ENCODE measurements at places on chromosomes 13 and 19.

GRCh38 chr13:111232191-111232590 lies 88.3 kb upstream of the TEX29 start:
- DNase-seq = no peak

- no peak for DNase-seq
These were observed 211.5 kb downstream of the KLF12 start for GRCh38 chr13:73922493-73923393.

GRCh38 chr13:25330541-25330940 lies 29.1 kb downstream of the NUP58 start:
- no peak for DNase-seq

DNA sequence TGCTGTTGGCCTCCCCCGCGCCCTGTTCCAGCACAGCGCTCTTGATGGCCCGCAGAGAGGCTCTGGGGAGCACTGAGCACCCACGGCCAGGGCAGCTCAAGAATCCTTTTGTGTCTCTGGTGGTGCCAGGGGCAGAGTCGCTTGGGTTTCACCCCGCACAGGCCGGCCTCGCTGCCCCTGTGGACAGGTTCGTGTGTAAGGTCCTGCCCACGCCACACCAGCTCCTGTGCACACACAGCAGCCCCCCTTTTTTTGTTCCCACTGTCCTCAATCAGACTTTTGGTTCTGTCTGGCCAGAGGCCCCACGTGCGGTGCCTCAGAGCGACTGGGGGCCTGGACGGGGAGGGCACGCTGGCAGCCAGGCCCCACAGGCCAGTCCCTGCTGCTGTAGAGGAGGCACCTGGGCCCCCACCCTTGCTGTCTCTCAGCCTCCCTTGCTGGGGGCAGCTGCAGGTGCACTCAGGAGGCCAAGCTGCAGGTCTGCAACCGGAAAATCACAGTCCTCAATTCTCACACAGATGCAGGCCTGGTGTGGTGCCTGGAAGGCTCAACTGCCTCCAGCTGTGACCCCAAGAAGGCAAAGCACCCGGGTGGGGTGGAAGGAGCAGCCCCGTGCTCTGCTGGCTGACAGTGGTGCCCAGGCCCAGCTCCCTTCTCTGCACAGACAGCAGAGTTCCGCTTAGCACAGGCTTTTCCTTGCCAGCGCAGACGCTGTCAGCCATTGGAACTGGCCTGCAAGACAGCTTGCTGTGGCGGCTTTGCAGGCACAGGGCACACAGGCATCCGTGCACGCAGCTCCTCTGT lies 12.6 kb upstream of the F7 start:
- no peak for DNase-seq

GRCh38 chr19:6242677-6243076 lies 37.1 kb downstream of the MLLT1 start:
- DNase-seq = no peak

- DNase-seq = no peak
These were observed 2.8 kb upstream of the ZNF83 start for GRCh38 chr19:52640916-52641315.

- DNase-seq = peak; percentile 79
These were observed 46.1 kb downstream of the ARHGEF18 start for GRCh38 chr19:7394731-7395359.

DNA sequence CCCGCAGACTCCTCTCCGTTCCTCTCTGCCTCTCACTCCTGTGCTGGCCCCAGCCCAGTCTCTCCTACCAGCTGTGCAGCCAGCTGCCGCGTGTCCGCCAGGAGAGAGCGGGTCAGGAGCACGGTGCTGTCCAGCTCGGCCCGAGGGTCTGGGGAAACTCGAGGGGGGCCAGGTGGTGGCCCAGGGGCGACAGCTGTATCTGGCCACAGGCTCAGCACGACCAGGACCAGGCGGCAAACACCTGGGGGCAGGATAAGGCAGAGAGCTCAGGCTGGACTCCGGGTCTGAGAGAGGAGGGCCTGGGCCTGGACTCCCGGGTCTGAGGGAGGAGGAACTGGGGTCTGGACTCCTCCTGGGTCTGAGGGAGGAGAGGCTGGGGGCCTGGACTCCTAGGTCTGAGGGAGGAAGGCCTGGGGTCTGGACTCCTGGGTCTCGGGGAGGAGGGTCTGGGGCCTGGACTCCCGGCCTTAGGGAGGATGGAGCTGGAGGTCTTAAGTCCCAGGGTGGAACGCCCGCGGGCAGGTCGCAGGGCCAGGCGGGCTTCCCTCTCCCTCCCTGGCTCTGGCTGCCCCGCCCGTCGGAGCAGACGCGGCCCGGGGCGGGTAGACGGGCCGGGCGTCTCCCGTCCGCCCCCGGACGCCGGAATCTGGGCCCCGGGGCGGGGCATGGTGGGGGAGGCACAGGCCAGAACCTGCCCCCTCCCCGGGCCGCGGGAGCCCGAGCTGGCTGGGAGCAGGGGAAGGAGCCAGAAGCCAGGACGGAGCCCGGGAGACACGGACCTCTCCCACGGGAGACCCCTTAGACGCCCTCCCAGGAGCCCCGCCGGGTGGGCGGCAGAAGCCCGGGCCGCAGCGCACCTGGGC lies 1.3 kb downstream of the IL11 start:
- no peak for DNase-seq

GRCh38 chr13:35279500-35279899 lies 197.0 kb downstream of the MAB21L1 start:
- no peak for DNase-seq

GRCh38 chr19:928471-929202 lies 2.8 kb downstream of the ARID3A start:
- no peak for DNase-seq

GRCh38 chr13:98869408-98870090 lies 108.3 kb downstream of the DOCK9 start:
- DNase-seq = no peak

- DNase-seq = no peak
These were observed 18.7 kb downstream of the CACNG7 start for GRCh38 chr19:53927739-53928138.

GRCh38 chr13:107124730-107125129 lies 556.8 kb upstream of the ARGLU1 start:
- no peak for DNase-seq

- no peak for DNase-seq
These were observed 834.0 kb upstream of the PCDH9 start for GRCh38 chr13:68064001-68064770.

DNA sequence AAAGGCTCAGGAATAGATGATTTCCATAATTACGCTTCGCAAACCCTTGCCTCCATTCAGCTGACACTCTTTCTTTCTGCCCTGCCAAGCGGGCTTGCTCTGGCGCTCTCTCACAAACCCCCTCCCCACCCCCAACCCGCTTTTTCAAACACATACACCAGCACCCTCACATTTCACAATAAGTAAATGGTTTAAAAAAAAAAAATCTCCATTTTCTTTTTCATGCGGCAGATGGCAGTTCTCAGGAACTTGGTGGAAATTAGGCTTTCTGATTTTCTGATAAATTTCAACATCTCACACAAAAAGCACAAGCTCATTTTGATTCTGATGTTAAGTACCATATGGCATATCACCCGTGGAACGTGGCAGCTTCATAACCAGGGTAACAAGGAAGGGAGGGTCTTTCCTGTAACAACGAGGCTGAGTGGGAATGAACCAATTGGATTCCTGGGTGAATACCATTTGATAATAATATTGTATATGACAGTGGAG lies 43.8 kb downstream of the C13orf42 start:
- no peak for DNase-seq

- DNase-seq = no peak
These were observed 4.2 kb upstream of the RNF113B start for GRCh38 chr13:98181111-98181815.

- no peak for DNase-seq
These were observed 7.3 kb downstream of the EPSTI1 start for GRCh38 chr13:42984691-42985090.

DNA sequence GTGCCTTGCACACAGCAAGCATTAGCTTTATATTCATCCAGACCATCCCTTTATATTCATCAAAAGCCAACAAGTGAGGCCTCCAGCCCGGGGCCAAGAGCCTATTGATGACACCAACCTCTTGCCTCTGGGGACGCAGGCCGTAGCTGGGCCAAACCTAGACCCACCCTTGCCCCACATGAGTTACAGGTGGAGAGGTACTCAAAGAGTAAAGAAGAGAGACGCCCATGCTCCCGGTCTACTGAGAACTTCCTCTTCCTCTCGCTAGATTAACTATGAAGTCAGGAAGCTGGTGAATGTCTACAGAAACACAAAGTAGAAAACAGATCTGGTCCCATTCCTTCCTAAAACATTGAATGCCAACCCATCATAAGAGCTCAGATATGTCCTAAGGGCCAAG lies 3.8 kb upstream of the MLNR start:
- no peak for DNase-seq

DNA sequence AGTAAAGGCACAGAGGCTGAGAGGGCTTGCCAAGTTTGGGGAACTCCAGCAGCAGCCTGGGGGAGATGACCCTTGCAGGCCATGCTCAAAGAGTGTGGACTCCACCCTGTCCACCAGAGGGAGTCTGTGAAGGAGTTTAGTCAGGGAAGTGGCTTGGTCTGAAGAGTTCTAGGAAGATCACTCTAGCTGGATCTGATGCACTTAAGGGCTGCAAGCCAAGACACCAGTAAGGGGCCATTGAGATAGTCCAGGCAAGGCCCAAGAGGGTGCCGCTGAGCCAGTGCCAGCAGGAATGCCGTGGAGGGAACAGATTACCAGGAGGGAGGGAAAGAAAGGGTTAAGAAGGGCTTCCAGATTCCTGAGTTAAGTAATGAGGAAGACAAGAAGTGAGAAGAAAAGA lies 68.7 kb downstream of the ZAR1L start:
- DNase-seq = peak; percentile 6

- DNase-seq = no peak
These were observed 2638.7 kb upstream of the PCDH20 start for GRCh38 chr13:64054321-64054720.

GRCh38 chr13:36142735-36143134 lies 11.6 kb upstream of the DCLK1 start:
- no peak for DNase-seq

GRCh38 chr13:23654111-23655110 lies 84.2 kb downstream of the TNFRSF19 start:
- no peak for DNase-seq

DNA sequence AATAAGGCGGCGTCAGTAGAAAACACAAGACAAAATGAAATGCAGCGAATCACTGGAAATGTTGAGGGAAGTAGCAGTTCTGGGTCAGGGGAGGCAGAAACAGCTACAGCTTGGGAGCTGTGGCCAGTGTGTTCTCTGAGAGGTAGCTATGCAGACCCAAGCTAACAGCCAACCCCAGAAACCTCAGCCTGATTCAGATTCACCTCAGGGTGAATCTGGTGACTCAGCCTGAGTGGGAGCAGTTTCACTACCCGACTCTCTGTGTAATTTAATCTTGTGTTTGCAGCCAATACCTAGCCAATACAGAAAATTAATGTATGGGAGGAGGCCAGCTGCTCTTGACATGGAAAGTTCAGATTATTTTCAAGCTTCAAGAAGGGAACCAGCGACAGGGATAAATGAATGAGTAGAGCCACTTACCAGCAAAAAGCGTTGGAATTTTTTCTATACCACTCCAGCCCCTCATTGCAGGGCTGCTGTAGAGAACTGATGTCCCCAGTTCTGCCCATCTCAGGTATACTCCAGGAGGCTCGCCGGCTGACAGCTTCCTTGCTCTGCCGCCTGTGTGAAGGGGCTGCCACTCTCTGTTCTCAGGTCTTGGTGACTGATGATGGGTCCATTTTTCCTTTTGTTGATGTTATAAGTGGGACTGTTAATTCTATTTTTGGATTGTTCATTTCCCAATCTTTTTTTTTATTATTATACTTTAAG lies 8.9 kb downstream of the IGFL3 start:
- DNase-seq = no peak

DNA sequence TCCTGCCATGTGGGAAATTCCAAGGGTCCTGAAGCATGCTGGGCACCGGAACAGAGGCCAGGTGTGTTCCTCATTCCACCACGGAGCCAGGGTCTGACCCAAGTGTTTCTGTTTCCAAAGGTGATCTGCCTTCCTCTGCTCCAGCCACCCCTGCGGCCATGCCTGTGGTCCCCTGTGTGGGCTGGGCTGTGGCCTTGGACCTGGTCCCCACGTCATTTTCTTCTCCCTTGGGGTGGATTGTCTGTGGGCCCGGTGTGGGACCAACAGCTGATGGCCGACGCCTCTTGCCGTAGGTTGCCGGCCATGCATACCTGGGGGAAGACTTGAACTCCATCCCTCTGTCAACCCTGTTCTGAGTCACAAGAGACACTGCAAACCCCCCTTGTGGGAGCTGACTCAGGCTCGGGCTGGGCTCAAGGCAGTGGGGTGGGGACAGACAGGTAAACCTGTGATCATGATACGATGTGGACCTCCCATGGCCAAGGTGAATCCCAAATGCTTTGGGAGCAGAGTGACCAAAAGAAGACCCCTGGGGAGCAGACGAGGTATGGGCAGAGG lies 35.0 kb downstream of the ATP11A start:
- DNase-seq = no peak

DNA sequence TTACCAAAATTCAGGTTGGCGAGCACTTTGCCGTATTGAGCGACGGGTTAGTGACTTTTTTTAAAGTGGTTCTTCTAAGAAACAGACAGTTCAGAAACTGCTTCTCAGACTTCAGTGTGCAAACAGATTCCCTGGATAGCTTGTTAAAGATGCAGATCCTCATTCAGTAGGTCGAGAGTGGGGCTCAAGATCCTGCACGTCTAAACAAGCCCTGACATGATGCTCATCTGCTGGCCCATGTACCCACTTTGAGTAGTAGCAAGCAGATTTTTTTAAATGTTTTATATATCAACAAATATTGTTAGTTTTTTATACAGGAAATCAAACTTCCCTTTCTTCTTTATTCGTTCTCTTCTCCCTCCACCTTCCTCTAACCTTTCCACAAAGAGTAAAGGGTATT lies 7.3 kb downstream of the METTL21C start:
- DNase-seq = no peak

- no peak for DNase-seq
These were observed 91.1 kb downstream of the CDK8 start for GRCh38 chr13:26344980-26345379.

DNA sequence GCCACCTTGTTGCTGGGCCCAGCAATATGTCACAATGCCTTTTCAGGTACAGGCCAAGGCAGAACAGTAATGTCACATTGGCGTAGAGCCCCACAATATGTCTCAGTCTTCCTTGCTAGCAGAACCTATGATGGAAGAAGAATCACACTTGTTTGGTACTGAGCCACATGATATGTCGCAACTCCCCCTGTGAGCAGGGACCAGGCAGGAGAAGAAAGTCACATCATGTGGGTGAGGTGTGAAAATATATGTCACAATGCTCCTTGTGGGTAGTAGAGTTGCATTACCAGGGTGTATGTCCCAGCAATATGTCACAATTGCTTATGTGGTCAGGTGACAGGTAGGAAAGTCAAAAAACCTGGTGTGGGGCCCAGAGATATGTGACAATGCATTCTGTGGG lies 7.1 kb upstream of the ZNF91 start:
- DNase-seq = no peak

DNA sequence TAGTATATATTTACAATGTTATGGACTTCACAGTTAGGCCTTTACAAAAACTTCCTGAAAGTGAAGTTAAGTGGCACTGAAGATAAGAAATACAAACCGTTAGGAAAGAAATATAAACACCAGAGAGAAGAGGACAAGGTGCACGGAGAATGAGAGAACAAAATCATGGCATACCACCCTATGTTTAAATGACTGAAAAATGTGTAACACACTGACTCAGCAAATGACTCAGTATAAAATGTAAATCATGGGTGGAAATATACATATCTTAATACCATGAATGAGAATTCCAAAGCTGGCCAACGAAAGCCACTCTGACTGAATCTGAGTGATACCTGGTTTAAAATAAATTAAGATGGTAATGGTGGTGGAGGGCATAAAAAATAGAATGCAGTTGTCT lies 260.8 kb downstream of the DNAJC15 start:
- DNase-seq = no peak

- no peak for DNase-seq
These were observed 254.5 kb downstream of the SLITRK6 start for GRCh38 chr13:85544756-85545155.

GRCh38 chr19:56699552-56699951 lies 28.0 kb upstream of the ZNF835 start:
- DNase-seq = no peak
